Small intestine (tissue), 16 donors: ENCODE measurements at places on chromosomes 13 and 19. TPM values are rescaled to one million over a fixed set of nuclear protein-coding genes. Genes with fewer than 3 reads are reported as not detected.

UPF3A gene
- 38.0 TPM for polyA plus RNA-seq

- no peak within 1 kb of the TSS for H3K27ac ChIP-seq
- H3K27me3 ChIP-seq, result no peaks in the 10 kb centered on the region
- no peaks in the 10 kb centered on the region for H3K36me3 ChIP-seq
- no peaks in the 10 kb centered on the region for H3K4me1 ChIP-seq
- no peak for DNase-seq
These were observed at the start of gene CYP2F1 for GRCh38 chr19:41114132-41114531. TSS of gene CYP2F1 (plus strand) at chr19:41114432. CDS start at chr19:41116189, 1,757 bp downstream.

ZFR2 gene
- polyA plus RNA-seq, result 0.43 TPM

UBE2L5 gene
- not detected for polyA plus RNA-seq

GRCh38 chr13:45332036-45332830 lies 8.8 kb downstream of the TPT1 start:
- H3K36me3 ChIP-seq, result peaks cover 15% of the 10 kb centered on the region
- H3K27ac ChIP-seq, result no peak overlapping the region
- peaks cover 22% of the 10 kb centered on the region for H3K4me1 ChIP-seq
- no peak for DNase-seq
- H3K4me3 ChIP-seq, result no peak overlapping the region
- no peaks in the 10 kb centered on the region for H3K27me3 ChIP-seq

DNA sequence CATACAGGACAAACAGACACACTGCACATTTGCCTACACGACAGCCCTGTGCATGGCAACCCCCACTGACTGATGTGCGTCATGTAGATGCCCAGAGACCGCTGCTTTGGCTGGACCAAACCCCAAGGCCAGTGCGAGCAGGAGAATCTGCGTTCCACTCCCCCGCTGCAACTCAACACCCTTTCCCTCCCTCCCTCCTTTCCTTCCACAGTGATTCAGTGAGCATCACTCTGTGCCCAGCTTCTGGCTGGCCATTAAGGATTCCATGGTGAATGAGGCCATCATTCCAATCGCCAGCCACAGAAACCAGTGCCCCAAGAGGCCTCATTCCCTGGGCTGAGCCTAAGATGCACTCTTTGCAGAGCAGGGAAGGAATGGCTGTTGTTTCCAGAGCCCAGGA lies 61.6 kb downstream of the GSX1 start:
- no peaks in the 10 kb centered on the region for H3K4me1 ChIP-seq
- peaks cover 10% of the 10 kb centered on the region for H3K27me3 ChIP-seq
- no peak overlapping the region for H3K27ac ChIP-seq
- no peak overlapping the region for H3K4me3 ChIP-seq

GRCh38 chr13:33089311-33089710 lies 73.1 kb downstream of the KL start:
- DNase-seq, result no peak
- H3K36me3 ChIP-seq, result no peaks in the 10 kb centered on the region
- H3K4me1 ChIP-seq, result peaks cover 11% of the 10 kb centered on the region
- H3K27ac ChIP-seq, result no peak overlapping the region
- H3K27me3 ChIP-seq, result no peaks in the 10 kb centered on the region
- H3K4me3 ChIP-seq, result no peak overlapping the region

GRCh38 chr13:107600971-107601370 lies 614.4 kb downstream of the LIG4 start:
- no peak overlapping the region for H3K27ac ChIP-seq
- no peaks in the 10 kb centered on the region for H3K4me1 ChIP-seq
- no peak overlapping the region for H3K4me3 ChIP-seq
- H3K27me3 ChIP-seq, result no peaks in the 10 kb centered on the region
- DNase-seq, result no peak

GRCh38 chr13:94063848-94064247 lies 415.6 kb downstream of the DCT start:
- no peaks in the 10 kb centered on the region for H3K4me1 ChIP-seq
- no peaks in the 10 kb centered on the region for H3K27me3 ChIP-seq
- no peak overlapping the region for H3K4me3 ChIP-seq
- H3K36me3 ChIP-seq, result no peaks in the 10 kb centered on the region
- no peak overlapping the region for H3K27ac ChIP-seq

- no peak for DNase-seq
- peaks cover 13% of the 10 kb centered on the region for H3K36me3 ChIP-seq
- no peaks in the 10 kb centered on the region for H3K4me1 ChIP-seq
- H3K27me3 ChIP-seq, result no peaks in the 10 kb centered on the region
- no peak overlapping the region for H3K4me3 ChIP-seq
These were observed 61.2 kb downstream of the PEPD start for GRCh38 chr19:33460221-33460908.

DNA sequence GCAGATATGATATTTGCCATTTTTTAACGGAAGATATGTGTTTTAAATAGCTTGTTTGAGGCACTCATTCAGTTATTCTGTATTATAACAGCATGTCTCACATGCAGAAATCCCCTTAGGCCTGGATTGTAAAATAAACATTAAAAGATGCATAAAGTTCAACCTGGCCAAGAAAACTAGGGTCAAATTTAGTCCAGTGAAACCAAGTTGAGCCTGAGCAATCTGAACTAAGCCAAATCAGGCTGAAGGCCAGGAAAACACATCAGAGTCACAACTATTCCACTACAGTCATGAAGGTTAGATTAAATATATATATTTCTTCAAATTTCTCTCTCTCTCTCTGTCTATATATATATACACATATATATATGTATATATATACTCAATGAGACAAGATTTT lies 504.8 kb downstream of the SLITRK1 start:
- no peak for DNase-seq
- no peaks in the 10 kb centered on the region for H3K27me3 ChIP-seq
- H3K27ac ChIP-seq, result no peak overlapping the region
- H3K36me3 ChIP-seq, result no peaks in the 10 kb centered on the region
- no peaks in the 10 kb centered on the region for H3K4me1 ChIP-seq
- no peak overlapping the region for H3K4me3 ChIP-seq

DNA sequence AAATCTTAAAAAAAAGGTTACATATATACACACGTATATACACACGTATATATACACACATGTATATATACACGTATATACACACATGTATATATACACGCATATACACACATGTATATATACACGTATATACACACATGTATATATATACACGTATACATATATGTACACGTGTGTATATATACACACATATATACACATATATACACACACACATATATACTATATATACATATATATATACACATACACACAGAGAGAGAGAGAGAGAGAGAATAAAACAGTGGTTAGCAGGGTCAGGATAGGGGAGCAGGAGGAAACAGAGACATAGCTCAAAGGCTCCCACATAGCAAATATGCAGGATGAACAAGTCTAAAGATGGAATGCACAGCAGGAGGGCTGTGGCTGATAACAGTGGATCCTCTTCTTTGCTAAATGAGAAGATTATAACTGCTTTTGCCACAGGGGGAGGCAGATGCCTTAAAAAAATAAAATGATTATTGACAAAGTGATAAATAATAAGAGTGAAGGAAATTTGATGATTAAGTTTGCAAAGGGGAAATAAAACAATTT lies 714.5 kb downstream of the UQCRFS1 start:
- no peak overlapping the region for H3K4me3 ChIP-seq
- H3K27me3 ChIP-seq, result no peaks in the 10 kb centered on the region
- no peak overlapping the region for H3K27ac ChIP-seq
- no peak for DNase-seq

- peak overlapping the region; percentile 89 for H3K27ac ChIP-seq
- no peak for DNase-seq
- H3K27me3 ChIP-seq, result no peaks in the 10 kb centered on the region
- H3K4me1 ChIP-seq, result peaks cover 12% of the 10 kb centered on the region
- H3K4me3 ChIP-seq, result peak overlapping the region; percentile 1
These were observed 14.5 kb downstream of the EPN1 start for GRCh38 chr19:55689411-55690108.

DNA sequence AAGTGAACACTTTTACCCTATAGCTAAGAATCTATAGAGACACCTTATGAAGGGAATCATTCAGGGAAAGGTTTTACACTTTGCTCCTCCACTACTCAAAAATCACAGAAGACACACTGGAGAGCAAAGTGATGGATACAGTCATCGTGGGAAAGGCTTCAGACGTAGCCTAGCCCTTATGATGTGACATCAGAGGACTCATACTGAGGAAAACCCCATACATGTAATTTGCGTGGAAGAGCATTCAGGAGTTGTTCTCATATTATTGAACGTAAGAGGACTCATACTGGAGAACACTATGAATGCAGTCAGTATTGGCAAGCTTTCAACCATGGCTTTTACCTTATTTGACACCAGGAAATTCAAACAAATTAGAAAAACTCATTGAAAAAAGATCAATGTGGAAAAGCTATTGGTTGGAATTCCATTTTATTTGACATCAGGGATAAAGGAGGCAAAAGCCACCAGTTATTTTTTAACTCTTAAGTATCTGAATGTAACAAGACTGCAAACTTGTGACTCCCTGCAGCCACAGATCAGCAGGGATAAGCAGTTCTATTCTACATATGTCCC lies 16.1 kb upstream of the ZNF274 start:
- H3K27ac ChIP-seq, result no peak overlapping the region
- no peak for DNase-seq
- H3K27me3 ChIP-seq, result no peaks in the 10 kb centered on the region
- no peak overlapping the region for H3K4me3 ChIP-seq

- no peaks in the 10 kb centered on the region for H3K4me1 ChIP-seq
- DNase-seq, result no peak
These were observed 12.9 kb downstream of the ZNF302 start for GRCh38 chr19:34690372-34690771.

OR2Z1 gene
- polyA plus RNA-seq, result not detected

DNA sequence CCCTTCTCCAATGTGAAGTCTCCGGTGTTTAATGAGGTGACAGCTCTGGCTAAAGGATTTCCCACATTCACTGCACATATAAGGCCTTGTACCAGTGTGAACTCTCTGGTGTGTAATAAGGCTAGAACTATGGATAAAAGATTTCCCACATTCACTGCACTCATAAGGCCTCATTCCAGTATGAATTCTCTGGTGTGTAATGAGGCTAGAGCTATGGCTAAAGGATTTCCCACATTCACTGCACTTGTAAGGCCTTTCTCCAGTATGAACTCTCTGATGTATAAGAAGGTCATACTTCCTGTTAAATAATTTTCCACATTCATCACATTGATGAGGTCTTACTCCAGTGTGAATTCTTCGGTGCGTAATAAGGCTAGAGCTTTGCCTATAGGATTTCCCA lies 5.9 kb downstream of the ZNF256 start:
- no peak for DNase-seq
- H3K4me1 ChIP-seq, result peaks cover 3% of the 10 kb centered on the region
- H3K27me3 ChIP-seq, result no peaks in the 10 kb centered on the region

GRCh38 chr19:57771417-57771816 lies 1.9 kb downstream of the ZNF586 start:
- peaks cover 3% of the 10 kb centered on the region for H3K4me1 ChIP-seq
- H3K27me3 ChIP-seq, result no peaks in the 10 kb centered on the region
- H3K36me3 ChIP-seq, result peaks cover 36% of the 10 kb centered on the region
- no peak overlapping the region for H3K4me3 ChIP-seq

- no peak overlapping the region for H3K27ac ChIP-seq
- no peaks in the 10 kb centered on the region for H3K27me3 ChIP-seq
- H3K4me3 ChIP-seq, result no peak overlapping the region
- peaks cover 5% of the 10 kb centered on the region for H3K36me3 ChIP-seq
These were observed 5.8 kb downstream of the HSPBP1 start for GRCh38 chr19:55273978-55274707.

DNA sequence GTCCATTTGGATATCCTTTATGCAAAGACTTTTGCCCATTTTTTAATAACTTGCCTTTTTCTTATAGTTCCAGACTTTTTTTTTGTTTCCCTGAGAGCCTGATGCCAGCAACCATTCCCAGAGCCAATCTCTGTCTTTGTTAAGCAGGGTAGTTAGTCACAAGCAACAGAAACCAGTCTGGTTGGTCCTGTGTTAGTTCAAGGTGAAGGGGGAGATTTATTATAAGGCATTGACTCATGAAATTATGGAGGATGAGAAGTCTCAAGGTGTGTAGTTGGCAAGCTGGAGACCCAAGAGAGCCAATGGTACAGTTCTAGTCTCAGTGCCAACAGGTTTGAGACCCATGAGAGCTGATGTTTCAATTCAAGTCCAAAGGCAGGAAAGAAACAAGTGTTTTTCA lies 33.0 kb downstream of the GPR12 start:
- no peak overlapping the region for H3K4me3 ChIP-seq
- H3K27me3 ChIP-seq, result no peaks in the 10 kb centered on the region
- H3K4me1 ChIP-seq, result no peaks in the 10 kb centered on the region
- no peak overlapping the region for H3K27ac ChIP-seq

ZSCAN18 gene
- polyA plus RNA-seq, result 8.9 TPM

DNA sequence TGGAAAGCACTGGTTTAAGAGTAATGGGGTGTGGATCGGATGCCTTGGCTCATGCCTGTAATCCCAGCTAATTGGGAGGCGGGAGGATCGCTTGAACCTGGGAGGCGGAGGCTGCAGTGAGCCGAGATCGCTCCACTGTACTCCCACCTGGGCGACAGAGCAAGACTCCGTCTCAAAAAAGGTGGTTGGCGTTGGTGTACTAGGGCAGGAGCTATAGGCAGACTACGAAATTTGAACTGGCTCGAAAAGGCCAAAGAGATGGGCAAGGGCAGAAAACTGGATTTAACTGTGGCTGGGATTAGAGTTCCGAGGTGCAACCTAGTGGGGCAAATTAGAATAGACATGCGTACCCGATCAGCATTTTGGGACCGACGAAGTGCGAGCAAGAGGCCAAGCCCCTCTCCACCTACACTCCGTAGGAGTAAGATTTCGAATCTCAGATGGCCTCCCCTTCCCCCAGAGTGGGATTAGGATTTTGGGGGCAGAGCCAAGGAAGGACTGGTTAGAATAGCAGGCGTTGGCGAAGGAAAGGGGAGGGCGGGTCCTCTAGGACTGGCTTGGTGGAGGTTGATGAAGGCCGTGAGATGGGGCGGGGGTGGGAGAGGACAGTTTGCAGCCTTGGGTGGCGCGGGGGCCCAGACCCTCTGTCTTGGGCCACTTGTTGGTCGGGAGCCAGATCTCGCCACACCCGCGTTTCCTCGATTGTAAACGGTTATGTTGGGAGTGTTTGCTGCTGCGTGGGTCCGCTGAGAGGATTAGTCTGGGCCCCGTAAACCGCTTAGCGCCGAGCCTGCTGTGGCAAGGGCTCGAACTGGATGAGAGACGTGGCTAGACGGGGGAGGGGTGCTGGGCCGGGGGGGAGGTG lies 2.0 kb upstream of the INAFM1 start:
- peaks cover 5% of the 10 kb centered on the region for H3K36me3 ChIP-seq
- H3K4me1 ChIP-seq, result peaks cover 22% of the 10 kb centered on the region
- H3K27me3 ChIP-seq, result no peaks in the 10 kb centered on the region

DNA sequence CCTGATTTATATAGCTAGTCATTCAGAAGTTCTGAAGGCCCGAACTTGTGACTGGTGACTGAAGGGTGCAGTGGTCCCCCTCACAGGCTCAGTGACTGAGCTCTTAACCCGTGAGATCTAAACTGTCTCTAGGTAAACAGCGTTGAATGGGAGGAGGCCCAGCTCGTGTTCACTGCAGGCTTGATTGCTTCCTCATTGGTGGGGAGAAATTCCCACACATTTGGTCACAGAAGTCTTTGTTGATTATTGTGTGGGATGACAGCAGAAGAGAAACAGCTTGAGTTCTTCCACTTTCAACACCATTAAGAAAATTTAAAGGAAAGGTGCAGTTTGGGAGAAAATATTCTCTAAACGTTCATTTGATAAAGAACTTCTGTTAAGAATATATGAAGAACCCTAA lies 1178.0 kb downstream of the UQCRFS1 start:
- H3K36me3 ChIP-seq, result no peaks in the 10 kb centered on the region
- H3K4me1 ChIP-seq, result no peaks in the 10 kb centered on the region
- H3K27ac ChIP-seq, result no peak overlapping the region
- H3K4me3 ChIP-seq, result no peak overlapping the region
- no peak for DNase-seq
